Heart right ventricle (tissue), 16 donors: ENCODE measurements at places on chromosomes 5 and 9. TPM values are rescaled to one million over a fixed set of nuclear protein-coding genes. Genes with fewer than 3 reads are reported as not detected.

The HRH2 gene
- 37.4 TPM for total RNA-seq

The TMEM171 gene
- not detected for total RNA-seq

The AGXT2 gene
- total RNA-seq: not detected

DNA sequence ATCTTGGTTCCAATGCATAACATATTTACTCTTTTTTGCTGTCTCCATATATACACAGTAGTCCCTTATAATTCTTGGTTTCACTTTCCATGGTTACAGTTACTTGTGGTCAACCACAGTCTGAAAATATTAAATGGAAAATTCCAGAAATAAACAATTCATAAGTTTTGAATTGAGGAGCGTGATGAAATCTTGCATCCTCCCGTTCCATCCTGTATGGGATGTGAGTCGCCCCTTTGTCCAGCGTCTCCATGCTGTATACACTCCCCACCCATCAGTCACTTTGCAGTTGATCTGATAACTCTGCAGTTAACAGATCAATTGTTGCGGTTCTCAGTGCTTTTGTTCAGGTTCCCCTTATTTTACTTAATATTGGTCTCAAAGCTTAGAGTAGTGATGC lies 11.5 kb upstream of the FAF2 start:
- DNase-seq: no peak

DNA sequence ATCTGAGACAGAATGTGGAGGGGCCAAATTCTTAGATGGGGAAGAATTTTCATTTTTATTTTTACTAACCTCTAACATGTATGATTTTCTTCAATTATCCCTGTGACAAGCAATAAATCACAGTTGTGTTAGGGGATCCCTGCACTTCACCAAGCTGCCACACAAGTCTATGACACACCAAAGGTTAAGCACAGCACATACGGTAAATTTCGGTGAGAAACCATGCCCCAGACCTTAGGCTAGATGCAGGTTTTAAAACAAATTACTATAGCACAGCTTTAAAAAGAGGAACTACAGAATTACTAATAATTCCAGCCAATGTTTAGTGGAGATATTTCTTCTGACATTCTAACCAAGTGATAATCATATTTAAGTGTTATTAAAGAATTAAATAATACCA lies 175.7 kb upstream of the RORB start:
- DNase-seq: no peak

DNA sequence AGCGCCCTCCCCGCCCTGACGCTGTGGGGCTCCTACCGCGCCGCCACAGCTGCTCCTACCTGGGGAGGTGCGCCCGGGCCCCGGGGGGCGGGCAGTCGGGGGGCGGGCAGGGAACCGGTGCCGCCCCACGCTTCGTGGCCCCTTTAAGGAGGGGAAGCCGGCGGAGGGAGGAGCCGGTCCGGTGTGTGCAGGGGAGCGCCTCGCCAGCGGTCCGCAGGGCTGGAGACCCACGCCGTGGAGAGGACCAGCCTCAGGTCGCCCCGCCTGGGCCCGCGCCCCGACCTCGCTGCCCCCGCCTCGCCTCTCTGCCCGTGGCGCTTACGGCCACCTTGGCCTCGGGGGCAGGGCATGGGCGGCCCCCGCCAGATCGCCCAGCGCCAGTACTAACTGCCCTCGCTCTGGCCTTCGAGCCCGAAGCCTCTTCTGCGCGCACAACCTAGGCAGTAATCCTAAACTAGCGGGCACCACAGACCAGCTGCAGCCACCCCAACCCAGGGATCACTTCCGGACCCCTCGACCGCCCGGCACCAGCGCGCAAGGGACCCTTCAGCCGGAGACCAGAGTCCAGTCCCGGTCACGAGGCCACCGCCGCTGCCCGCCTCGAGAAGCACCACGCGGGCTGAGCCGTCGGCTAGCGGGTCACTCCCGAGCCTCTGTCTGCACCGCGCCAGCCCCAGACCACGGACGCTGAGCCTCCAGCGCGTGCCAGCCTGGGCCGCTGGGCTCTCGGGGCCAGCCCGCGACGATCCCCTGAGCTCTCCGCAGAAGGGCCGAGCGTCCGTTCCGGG lies at the start of gene FOXE1:
Gene FOXE1 (plus strand): TSS at position 171 of the 788 bp plus-strand sequence. CDS start 689 bp downstream, outside the sequence.
- DNase-seq: no peak

DNA sequence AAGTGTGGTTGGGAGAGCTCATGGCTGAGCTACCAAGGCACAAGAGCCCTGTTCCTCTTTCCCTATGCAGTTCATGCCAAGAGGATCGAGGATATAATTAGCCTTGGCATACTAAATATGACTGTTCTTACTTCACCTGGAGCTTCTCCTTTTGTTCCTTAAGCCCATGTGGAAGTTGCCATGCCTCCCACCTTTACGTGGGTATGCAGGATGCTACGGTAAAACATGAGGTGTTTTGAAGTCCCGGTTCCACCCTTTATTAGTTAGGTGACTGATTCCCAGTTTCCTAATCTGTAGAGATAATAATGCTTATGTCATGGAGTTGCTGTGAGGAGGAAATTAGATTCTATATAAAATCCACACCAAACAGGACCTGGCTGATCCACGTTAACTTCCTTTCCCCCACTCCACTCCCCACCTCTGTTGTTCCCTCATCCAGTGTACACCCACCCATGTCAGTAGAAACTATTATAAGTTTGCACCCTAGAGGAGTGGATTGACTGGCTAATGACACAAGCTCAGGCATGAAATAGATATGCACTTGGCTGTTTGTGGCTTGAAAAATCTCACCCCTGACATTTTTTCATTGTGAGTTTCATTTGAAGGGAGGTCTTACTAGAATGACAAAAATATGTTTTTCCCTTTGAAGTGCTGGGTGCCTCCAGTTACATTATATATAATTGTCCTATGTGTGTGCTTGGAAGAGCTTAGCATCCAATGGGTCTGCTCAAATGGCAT lies 36.8 kb upstream of the SHOC1 start:
- no peak for DNase-seq
